ENCODE measurements at places on chromosomes 7 and 10. TPM values are rescaled to one million over a fixed set of nuclear protein-coding genes. Genes with fewer than 3 reads are reported as not detected.
A peak's percentile ranks its signal among the peaks of the same experiment; 100 is the strongest.

The COL26A1 gene
- 10.3 TPM for total RNA-seq

- no peaks in the 10 kb centered on the region for H3K36me3 ChIP-seq
- no peak overlapping the region for H3K4me3 ChIP-seq
- H3K27me3 ChIP-seq, result no peaks in the 10 kb centered on the region
- H3K27ac ChIP-seq, result peak overlapping the region; percentile 9
- no peaks in the 10 kb centered on the region for H3K4me1 ChIP-seq
These were observed 27.7 kb downstream of the CPXM2 start for GRCh38 chr10:123863721-123864482.

DNA sequence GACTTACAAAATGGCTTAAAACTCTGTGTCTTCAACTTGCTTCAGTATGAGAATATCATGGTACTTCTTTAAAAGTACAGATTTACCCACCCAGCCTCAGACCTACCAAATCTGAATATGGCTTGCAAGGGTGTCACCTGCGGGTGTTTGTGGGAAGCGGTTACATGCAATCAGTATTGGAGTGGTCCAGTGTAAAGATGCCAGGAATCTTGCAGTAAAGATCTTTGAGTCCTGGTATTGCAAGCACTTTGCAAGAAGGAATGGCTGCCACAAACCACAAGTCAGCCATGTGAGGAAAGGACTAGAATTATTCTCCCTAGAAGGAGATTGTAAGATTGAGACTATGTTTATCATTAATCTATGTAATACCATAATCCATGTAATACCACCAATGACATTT, 115.1 kb downstream of the PON1 start:
- no peaks in the 10 kb centered on the region for H3K27me3 ChIP-seq
- no peak overlapping the region for H3K4me3 ChIP-seq
- no peak overlapping the region for H3K27ac ChIP-seq
- DNase-seq, result no peak

DNA sequence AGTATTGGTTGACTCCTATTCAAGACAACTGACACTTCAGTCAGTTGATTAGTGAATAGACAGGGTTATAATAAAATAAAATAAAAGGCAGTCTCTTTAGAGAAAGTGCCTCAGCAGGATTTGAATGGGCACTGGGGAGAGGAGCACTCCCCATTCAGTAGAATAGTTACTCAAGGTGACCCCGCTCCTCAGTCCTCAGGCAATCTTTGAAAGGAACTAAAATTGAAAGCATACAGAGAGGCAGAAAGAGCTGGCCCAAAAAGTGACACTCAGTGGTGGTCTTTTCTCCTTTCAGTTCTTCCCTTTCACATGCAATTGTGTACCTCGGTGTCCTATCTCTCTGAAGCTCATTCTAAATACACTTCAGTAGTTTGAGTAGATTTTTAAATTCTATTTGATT, 47.4 kb upstream of the MACC1 start:
- H3K27me3 ChIP-seq, result no peaks in the 10 kb centered on the region
- no peak overlapping the region for H3K27ac ChIP-seq
- DNase-seq, result no peak
- no peaks in the 10 kb centered on the region for H3K36me3 ChIP-seq
- no peak overlapping the region for H3K4me3 ChIP-seq

DNA sequence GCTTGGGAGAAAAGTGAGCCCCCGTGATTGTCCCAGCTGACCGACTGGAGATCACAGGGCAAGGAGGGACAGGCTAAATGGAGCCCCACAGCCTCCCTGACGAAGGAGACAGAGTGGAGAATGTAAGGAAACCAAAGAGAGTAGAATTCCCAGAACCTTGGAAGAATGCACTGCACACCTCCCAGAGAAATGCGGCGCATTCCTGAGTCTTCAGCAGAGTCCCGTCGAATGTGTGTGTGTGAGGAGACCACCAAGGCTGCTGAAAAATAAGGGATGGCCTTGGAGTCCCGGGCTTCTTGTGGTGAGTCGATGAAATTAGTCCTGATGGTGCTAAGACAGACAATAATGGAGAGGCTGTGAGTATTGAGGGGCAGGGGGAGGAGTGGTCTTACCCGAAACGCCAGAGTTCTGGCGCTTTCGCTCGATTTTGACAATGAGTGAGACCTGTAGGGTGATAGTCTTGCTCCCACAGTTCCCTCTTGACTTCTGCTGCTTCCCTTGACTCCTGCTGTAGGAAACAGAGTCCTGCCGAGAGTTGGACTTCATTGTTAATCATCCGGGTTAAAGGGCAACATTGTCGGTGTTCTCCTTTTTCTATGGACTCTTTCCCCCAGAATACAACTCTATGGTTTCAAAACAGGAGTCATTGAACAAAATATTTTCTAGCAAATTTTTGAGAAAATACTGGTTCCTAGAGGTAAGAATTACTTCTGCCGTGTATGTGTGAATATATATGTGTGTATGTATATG, 103.2 kb downstream of the CNNM2 start:
- H3K4me1 ChIP-seq, result no peaks in the 10 kb centered on the region
- no peak for DNase-seq
- H3K27ac ChIP-seq, result no peak overlapping the region
- no peaks in the 10 kb centered on the region for H3K27me3 ChIP-seq
- no peak overlapping the region for H3K4me3 ChIP-seq
- H3K36me3 ChIP-seq, result no peaks in the 10 kb centered on the region

- H3K27ac ChIP-seq, result no peak overlapping the region
- no peak for DNase-seq
- no peaks in the 10 kb centered on the region for H3K36me3 ChIP-seq
- peaks cover 3% of the 10 kb centered on the region for H3K4me1 ChIP-seq
- no peak overlapping the region for H3K4me3 ChIP-seq
- no peaks in the 10 kb centered on the region for H3K27me3 ChIP-seq
These were observed 98.0 kb upstream of the GATA3 start for GRCh38 chr10:7956508-7956907.
